ENCODE measurements at places on chromosomes 4 and X. TPM values are rescaled to one million over a fixed set of nuclear protein-coding genes. Genes with fewer than 3 reads are reported as not detected.

Gene GJB1
- not detected for total RNA-seq

Gene SEPTIN11
- 456 TPM for total RNA-seq

Gene TMEM131L
- 9.0 TPM for total RNA-seq

Gene TRIM75
- not detected for total RNA-seq

Gene CCSER1
- total RNA-seq, result not detected

Gene ANOS1
- total RNA-seq, result 1.1 TPM

Gene FAM47E
- total RNA-seq, result under 0.01 TPM

Gene CTAG1A
- total RNA-seq, result not detected

Gene TMEM47
- total RNA-seq, result 85.7 TPM

Gene TCP11X2
- not detected for total RNA-seq

Gene TRIM60
- not detected for total RNA-seq

Gene CWH43
- total RNA-seq, result not detected

Gene INTU
- total RNA-seq, result 8.3 TPM

Gene TMPRSS11F
- not detected for total RNA-seq

Gene HDAC6
- 30.1 TPM for total RNA-seq

Gene BMX
- not detected for total RNA-seq

Gene ZNF81
- total RNA-seq, result 5.8 TPM
